MCF 10A (cell line): ENCODE measurements at places on chromosomes 12 and 14. TPM values are rescaled to one million over a fixed set of nuclear protein-coding genes. Genes with fewer than 3 reads are reported as not detected.

Gene RHEBL1
- 0.35 and 0.93 TPM in 2 replicates for total RNA-seq

Gene NYNRIN
- total RNA-seq: not detected in 2 replicates

Gene MMAB
- 36.0 and 59.2 TPM in 2 replicates for total RNA-seq

Gene KLHL33
- total RNA-seq: 0.14 TPM in 1 of 2 replicates, not detected in the other

Gene LYZ
- total RNA-seq: not detected in 2 replicates
